Activated CD4-positive, CD25-positive, alpha-beta regulatory T cell (primary cell): ENCODE measurements at places on chromosomes 2 and 18.

DNA sequence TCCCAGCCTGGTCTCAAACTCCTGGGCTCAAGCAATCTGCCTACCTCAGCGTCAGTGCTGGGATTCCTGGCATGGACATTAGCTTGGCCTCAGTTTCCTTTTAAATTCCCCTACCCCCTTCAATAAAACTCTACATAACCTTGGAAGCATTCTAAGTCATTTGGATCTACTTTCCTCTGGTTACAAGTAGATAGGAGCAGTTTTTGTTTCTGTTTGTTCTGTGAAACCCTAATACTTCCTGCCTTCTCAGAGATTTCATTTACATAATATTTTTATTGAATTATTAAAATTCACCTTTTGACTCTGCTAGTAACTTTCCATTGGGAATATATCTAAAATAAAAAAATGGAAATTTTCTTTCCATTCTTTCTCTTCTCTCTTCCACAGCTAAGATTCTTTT is 25.9 kb downstream of the GIGYF2 start:
- DNase-seq: no peak

- no peak for DNase-seq
These were observed 317.2 kb upstream of the FIGN start for GRCh38 chr2:164053021-164053420.

DNA sequence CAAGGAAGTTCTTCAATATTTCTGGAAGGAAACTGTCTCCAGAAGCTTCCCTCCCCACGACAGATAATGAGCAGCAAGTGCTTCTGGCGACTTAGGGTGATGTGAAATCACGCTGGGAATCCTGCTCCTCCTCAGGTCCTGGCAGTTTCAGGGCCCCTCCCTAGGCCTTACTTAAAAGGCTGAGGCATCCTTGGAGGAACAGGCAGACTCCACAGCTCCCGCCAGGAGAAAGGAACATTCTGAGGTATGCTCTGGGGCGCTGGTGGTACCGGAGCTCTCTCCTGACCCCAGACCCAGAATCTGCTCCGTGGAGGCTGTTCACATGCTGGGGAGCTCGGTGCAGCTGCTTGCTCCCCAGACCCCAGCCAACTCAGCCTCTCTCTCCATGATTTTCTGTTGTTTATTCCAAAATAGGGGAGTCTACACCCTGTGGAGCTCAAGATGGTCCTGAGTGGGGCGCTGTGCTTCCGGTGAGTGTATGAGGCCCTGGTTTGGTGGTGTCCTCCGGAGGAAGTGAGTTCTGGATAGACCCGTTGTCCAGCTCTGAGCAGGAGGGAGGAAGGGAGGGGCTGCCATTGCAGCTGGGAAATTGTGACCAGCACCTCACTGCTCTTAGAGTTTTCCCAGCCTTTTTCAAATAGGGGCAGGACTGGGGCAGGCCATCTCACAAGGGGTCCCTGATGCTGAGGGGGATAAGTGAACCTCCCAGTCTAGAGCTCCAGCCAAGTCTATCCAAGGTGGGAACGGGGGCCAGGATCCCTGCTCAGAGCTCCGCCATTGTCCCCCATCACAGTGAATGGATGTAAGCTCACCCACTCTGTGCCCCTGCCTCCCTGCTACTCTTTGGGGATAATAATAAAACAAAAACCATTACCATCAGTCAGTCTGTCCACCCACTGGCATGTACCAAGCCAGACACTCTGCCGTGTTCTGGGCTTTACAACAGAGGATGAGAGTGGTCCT is at the start of gene IL36RN:
Gene IL36RN (plus strand): TSS at position 201 of the 963 bp plus-strand sequence. CDS start 241 bp downstream, at position 442.
- DNase-seq: no peak

GRCh38 chr2:177296040-177296439 is 31.5 kb upstream of the NFE2L2 start:
- no peak for DNase-seq

- DNase-seq: no peak
These were observed 298.5 kb downstream of the PLCL1 start for GRCh38 chr2:198102856-198103255.

GRCh38 chr2:172052000-172052983 is 33.0 kb upstream of the DLX1 start:
- no peak for DNase-seq

- DNase-seq: no peak
These were observed 82.7 kb upstream of the SLC39A10 start for GRCh38 chr2:195574312-195574711.

GRCh38 chr2:11396467-11397445 is 52.3 kb upstream of the ROCK2 start:
- no peak for DNase-seq

DNA sequence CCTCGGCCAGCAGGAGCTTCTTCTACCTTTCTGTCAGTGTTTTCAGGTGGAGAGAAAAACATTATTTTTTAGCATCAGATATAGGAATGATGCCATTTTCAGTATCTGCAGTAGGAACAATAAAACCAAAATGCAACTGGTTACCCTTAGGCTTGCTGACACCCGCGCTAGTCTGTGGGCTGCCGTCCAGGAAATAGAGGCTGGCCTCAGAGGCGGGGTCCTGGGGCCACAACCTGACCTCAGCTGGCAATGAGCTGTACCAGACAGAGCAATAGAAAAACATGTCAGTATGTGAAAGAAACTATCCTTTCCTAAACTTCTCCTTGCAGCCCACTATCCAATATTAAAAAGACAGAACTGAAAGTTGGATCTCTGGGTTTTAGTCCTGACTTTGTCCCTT is 4.6 kb upstream of the ST6GAL2 start:
- no peak for DNase-seq

- DNase-seq: peak; percentile 20
These were observed 365 bp downstream of the CUL3 start for GRCh38 chr2:224584785-224585210.

DNA sequence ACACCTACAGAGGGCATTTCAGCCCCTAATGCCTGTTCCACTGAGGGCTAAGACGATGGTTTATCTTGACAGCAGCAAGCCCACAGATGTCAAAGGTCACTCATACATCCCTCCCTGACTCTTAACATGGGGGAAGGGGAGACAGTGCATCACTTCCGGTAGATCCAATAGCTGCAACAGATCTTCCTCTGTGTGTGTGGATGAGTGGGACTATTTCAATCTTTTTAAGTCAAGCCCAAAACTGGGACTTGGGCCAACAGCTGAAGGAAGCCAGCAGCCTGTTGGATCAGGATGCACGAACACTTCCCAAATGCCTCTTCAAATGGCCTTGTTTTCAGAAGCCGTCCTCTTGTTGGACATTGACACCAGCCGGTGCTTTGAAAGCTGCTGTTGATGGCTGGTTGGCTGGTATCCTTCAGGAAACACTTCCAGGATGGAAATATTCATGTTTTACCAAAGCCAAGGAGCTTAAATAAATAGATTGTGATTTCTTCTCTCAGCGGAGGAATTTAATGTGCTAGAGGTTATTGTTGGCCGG is 59.2 kb downstream of the IL1R2 start:
- no peak for DNase-seq

DNA sequence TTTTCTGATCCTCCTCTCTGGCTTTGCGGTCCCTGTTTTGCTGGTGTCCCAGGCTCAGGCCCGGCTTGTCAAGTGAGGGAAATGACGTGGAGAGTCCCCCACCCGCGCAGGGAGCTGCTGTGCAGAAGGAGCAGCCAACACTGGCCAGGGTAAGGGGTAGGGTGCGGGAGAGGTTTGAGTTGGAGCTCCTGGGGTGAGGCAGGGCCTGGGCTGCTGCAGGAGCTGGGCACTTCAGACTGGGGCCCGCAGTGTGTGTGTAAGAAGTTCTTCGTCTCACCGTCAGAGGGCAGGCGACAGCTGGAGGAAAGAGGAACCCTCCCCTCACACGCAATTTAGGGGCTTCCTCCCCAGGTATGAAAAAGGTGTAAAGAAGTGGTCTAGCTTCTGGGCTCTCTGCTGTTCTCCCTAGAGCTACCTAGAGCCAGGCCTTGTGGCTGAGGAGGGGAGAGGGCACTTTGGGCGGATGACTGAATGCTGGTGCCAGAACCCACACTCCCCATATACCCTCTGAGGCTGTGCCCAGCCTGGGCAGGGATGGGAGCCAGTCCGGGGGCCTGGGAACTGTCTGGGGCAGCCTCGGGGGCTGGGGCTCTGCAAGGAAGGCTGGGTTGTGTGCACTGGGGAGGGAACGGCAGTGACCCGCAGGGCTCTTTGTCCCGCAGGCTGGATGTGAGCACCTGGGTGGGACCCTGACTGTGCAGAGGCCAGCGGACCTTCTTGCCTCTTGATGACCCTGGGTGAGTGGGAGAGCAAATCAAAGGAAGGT is 11.8 kb downstream of the CELF4 start:
- DNase-seq: no peak
